ENCODE measurements at places on chromosomes 11 and 22.
A peak's percentile ranks its signal among the peaks of the same experiment; 100 is the strongest.

- no peak for DNase-seq
Measured at GRCh38 chr11:8790968-8791367, 108.4 kb downstream of the RPL27A start.

DNA sequence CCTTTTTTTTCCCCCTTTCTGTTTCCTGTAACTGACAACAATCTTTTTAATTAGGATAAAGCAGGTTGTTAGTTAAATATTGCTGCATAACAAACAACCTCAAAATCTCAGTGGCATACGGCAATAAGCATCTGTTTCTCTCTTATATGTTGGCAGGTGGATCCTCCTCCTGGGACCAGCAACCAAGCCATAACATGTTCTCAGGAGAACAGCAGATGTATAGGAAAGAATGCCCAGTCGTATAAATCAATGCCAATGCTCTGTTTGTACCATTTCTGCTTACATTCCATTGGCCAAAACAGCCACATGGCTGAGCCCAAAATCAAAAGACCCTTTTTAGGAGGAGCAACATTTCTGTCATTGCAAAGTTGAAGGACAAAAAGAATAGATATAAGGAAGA is 445.7 kb downstream of the AASDHPPT start:
- DNase-seq = no peak

DNA sequence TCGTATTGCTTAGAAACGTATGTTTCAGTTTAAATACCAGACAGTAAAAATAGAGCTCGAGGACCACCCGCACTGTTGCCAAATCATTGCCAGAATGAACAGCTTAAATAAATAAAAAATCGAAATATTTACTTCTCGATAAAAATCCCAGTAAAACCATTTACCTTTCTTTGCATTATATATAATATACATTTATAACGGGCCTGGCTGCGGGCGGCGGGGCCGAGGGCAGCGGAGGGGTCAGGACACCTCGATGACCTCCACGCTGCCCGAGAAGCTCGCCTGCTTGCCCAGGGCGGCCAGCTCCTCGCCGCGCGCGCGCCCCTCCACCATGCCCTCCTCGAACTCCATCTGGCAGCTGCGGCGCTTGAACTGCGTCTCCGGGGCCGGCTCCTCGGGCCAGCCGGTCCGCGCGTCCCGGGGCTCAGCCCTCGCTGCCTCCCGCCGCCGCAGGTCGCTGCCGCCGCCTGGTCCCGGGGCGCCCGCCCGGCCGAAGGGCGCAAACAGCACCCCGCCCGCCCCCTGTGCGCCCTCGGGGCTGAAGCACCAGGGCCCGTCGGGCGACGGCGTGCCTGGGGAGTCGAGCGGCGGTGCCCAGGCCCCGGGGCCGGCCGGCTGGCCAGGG is 15.7 kb downstream of the DUSP8 start:
- no peak for DNase-seq

GRCh38 chr11:64266339-64266738 is 15.0 kb downstream of the PLCB3 start:
- DNase-seq = no peak

- DNase-seq = peak; percentile 93
Measured at GRCh38 chr11:61061081-61061826, 41.0 kb upstream of the CD5 start.

DNA sequence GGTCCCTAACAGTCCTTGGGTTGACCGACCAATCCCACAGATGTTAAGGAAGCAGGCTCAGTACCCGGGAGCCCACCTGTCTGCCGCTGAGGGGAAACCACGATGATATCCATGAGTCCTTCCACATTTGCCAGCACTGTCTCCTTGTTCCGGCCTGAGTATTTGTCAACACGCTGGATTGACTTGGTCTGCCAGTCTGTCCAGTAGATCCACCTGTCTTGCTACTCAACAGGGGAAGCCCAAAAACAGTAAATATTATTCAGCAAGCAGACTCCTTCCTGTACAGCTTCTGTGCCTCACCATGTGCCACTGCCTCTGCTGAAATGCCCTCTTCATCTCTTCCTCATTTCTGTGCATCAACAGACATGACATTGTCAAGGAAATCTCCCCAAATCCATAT is 22.8 kb upstream of the CKAP5 start:
- no peak for DNase-seq

GRCh38 chr22:32722441-32722840 is 79.1 kb upstream of the TIMP3 start:
- no peak for DNase-seq

DNA sequence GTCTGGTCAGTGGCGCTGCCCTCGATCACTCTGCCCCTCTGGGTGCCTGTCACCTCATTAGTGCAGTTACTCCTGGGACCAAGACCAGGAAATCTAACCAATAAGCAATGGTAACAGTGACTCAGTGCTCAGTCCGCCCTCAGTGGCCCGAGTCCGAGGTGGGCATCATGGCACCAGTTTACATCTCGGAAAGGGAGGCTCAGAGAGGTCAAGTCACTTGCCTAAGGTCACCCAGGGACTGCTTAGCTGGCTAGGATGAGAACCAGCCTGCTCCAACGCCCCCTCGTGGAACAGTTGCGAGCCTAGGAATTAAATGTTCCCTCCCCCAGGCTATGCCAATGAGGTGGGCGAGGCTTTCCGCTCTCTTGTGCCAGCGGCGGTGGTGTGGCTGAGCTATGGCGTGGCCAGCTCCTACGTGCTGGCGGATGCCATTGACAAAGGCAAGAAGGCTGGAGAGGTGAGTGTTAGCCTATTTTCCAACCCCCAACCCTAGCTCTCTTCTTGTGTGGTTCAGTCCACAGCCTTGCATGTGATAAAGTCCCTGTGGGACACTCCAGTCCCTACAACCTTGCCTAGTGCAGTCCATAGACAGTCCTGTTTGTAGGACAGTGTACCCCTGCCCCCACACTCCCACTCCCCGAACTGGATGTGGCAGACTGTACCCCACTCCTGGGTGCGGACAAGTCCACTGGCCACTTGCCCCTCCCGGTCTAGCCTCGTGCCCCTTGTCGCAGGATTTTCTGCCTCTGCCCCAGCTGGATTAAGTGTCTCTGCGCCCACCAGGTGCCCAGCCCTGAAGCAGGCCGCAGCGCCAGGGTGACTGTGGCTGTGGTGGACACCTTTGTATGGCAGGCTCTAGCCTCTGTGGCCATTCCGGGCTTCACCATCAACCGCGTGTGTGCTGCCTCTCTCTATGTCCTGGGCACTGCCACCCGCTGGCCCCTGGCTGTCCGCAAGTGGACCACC is 1.1 kb downstream of the MTFP1 start:
- DNase-seq = peak; percentile 86

- no peak for DNase-seq
Measured at GRCh38 chr11:84249344-84250135, 963.4 kb upstream of the CCDC90B start.

DNA sequence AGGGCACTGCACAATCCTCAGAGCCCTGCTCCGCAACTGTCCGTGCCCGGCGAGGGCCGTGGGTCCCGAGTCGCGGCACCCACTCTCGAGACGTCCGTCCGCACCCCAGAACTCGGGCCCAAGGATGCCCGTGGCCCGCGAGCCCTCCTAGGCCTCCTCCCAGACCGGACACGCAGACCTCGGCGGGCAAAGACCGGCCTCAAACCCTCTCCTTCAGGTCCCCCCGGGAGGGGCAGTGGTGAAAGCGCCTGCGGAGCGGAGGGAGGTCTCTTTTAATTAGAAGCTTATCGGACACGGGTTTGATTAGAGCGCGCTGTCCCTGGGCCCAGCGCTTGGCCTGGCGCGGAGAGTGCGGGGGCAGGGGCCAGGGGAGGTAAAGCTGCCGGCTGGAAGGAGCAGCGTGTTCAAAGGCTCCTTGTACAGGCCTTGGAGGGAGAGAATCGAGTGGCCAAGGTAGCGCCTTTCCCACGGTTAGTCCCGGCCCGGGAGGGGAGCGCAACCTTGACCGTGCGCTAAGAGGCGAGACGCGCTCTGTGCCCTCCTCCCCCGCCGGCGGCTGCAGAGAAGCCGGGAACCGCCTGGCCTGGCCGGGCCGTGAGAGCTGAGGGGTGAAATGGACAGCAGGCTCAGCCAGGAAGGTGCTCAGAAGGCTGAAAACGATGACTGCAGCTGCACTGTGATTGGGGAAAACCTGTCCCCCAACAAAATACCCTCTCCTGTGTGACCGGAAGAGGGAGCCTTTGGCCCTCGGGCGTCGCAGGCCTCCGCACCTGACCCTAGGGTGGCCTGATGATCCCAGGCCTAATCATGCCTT is 4.6 kb downstream of the WT1 start:
- no peak for DNase-seq

DNA sequence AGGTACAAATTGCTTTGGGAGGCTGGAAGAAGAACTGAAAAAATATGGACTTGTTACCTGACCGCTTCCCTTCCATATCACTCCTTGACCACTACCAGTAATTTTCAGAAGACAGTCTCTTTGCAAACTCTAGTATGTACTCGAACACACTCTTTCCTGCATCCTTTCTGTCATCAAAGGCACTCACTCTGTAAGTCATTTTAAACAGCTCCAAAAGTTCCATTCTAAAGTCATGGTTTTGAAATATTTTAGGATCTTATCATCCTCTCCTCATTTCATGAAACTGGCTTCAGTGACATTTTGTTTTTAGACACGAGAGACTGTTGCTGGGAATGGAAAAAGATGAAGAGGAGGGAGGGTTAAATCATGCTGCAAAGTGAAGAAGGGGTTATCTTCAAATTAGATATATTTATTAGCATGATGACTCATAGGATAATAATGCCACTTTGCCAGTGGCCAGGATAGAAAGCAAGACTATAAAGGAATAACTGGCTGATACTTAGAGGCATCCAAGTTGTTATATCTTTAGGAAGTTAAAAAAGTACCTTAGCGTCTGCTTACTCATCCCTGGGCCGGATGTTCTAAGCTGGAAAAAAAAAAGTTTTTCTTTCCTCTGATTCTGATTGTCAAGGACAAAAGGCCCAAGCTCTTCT is 549.3 kb downstream of the METTL15 start:
- DNase-seq = no peak

- peak; percentile 83 for DNase-seq
Measured at GRCh38 chr11:122743949-122744348, 88.4 kb downstream of the UBASH3B start.

- no peak for DNase-seq
Measured at GRCh38 chr22:44126807-44127206, 53.9 kb upstream of the PARVG start.

DNA sequence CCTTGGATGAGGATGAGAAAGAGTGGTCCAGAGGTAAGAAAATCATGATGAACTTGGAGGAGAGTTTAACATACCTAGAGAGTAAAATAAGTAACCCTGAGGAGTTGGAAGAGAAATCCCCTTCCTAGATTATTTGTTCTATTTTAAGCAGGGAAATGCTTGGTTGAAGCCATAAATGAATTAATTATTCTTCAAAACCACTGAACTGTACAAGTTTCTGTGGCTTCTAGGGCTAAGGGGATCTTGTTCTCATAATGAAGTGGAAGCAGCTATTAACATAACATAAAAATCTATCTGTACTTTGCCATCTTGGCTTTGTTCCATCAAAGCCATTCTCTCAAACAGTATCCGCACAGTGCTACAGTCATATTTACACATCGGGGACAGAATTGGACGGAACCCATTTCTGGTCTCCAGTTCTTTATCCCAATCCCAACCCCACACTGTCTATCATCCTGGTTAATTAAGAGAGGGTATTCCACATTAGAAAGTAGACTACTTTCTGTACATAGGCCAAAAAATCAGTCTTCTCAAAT is 14.5 kb upstream of the ARHGAP42 start:
- no peak for DNase-seq

DNA sequence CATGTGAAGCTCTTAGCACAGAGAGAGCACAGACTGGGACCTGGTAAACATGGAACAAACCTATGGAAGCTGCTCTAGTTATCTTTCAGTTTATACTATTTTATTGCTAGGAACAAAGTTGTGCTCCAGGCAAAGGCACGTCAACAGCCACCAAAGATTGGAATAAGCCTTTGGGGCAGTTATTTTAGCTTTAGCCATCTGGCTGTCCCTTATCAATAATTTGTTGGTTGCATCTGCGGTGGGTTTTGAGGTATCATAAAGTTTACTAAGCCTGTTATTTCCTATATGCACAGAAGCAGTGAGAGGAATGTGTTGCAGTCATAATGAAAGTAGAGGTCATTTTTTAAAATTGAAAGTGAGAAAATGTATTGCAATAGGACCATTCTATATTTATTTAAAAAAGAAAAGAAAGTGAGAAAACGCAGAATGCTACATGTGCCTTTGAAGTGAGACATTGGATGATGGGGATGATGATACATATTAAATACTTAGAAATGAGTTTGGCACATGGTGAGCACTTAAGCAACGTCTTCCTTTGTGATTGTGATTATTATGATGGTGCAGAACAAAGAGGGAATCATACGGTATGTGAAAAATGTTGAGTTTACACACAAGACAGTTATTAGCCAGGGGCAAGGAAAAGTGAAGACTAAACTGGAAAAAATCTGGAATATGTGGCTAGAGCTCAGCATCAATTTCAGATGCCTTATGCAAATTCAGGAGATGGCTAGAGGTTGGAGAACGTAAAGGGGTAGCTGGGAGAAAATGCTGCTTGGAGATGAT is 58.3 kb downstream of the PRR5L start:
- no peak for DNase-seq

GRCh38 chr11:100785148-100785983 is 98.3 kb downstream of the ARHGAP42 start:
- DNase-seq = no peak

GRCh38 chr22:45290410-45290936 is 5.7 kb downstream of the UPK3A start:
- DNase-seq = no peak

GRCh38 chr11:70519117-70519516 is 120.8 kb downstream of the CTTN start:
- no peak for DNase-seq

DNA sequence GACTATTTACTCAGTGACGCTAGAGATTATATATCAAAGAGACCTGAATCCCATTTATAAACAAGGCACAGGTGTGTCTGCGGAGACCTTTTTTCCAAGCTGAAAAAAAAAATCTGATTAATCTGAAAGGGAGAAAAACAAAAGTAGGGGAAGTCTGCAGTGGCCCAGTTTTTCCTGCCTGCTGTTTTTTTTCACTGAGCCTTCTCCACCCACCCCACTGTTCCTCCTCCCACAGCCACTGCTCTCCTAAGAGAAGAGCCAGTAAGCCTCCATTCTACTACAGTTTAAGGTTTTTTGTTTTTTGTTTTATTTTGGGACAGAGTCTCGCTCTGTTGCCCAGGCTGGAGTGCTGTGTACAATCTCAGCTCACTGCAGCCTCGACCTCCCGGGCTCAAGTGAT is 18.4 kb downstream of the ARFGAP2 start:
- DNase-seq = no peak

- no peak for DNase-seq
Measured at GRCh38 chr11:130049328-130049771, 20.3 kb upstream of the APLP2 start.

DNA sequence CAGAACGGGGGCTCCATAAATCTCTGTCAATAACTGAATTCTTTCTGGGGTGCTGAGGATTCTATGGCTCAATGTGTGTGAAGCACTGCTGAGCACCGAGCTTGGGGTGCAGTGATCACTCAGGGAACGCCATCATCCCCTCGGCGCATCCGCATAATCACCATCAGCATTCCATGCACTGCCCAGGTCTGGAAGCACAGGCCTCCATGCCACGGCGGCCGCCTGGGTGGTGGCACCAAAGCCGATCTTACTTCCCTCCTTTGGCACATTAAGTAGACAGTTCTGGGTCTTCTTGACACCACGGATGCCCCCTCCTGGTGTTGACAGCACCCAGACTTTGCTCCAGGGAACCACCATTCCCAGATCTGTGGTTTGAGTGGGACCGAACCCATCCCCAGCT is 15.6 kb downstream of the LTO1 start:
- no peak for DNase-seq

GRCh38 chr11:16776711-16777612 is 38.5 kb downstream of the C11orf58 start:
- DNase-seq = no peak

Measured in stimulated activated naive CD4-positive, alpha-beta T cell treated with Interleukin-2 at 50 U/mL for 16 hours (primary cell).